M059J (cell line): ENCODE measurements at places on chromosomes 16 and 17. TPM values are rescaled to one million over a fixed set of nuclear protein-coding genes. Genes with fewer than 3 reads are reported as not detected.

OTOP2 gene
- not detected in 2 replicates for total RNA-seq

PIRT gene
- not detected in 2 replicates for total RNA-seq

OR1A1 gene
- total RNA-seq: not detected in 2 replicates

SYNRG gene
- 5.9 and 10.5 TPM in 2 replicates for total RNA-seq
